ENCODE measurements at places on chromosomes 4 and X.

DNA sequence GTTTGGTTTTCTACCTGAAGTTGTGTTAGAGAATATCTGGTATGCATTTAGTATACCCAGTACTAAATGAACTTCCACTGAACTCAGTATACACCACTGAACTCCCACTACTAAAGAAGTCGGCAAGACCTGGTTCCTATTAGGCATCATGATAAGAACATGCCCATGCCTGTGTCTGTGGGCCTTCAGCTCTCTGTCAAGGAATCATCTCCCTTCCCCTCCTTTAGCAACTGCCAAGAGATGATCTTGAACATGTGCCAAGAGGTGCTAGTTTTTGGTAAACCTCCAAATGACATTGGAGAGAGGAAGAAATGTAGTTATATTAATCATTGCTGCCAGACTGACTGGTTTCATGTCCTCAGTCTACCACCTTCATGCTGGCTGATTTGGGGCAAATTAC, 113.2 kb downstream of the ATP10D start:
- DNase-seq, result no peak

- no peak for DNase-seq
Measured at GRCh38 chr4:55127521-55127920, 2.1 kb upstream of the KDR start.

GRCh38 chr4:17665852-17666251, 51.4 kb downstream of the MED28 start:
- no peak for DNase-seq

DNA sequence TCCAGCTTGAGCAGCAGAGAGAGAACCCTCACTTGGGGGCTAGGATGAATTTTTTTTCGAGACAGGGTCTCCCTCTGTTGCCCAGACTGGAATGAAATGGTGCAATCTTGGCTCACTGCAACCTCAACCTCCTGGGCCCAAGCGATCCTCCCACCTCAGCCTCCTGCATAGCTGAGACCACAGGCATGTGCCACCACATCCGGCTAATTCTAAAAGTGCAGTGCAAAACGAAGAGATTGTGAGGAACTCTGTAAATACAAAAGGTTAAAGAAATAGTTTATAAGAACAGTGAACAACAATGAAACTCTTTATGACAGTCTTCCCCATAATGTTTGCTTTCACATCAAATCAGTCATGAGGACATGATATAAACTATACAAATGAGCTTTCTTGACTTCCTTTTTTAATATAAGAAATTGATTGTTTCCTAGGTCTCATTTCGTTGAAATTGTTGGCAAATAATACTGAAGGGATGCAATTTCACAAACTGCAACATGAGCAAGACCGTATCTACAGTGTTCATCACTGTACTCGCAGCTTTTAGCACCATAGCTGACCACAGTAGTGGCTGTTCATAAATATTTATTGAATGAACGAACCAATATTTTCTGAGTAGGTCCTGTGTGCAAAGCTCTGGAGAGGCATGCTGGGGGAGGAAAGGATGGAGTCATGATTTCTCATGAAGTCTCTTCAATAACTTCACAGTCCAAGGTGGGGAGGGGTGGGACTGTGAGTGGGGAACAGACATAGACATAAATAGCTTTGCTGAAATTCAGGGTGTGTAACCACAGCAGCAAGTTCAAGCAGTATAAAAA, 116.1 kb downstream of the SHROOM3 start:
- no peak for DNase-seq

- peak; percentile 93 for DNase-seq
Measured at GRCh38 chr4:98260579-98261404, at the start of gene RAP1GDS1. TSS of gene RAP1GDS1 (plus strand) at chr4:98261384. CDS start at chr4:98261566, 182 bp downstream.

DNA sequence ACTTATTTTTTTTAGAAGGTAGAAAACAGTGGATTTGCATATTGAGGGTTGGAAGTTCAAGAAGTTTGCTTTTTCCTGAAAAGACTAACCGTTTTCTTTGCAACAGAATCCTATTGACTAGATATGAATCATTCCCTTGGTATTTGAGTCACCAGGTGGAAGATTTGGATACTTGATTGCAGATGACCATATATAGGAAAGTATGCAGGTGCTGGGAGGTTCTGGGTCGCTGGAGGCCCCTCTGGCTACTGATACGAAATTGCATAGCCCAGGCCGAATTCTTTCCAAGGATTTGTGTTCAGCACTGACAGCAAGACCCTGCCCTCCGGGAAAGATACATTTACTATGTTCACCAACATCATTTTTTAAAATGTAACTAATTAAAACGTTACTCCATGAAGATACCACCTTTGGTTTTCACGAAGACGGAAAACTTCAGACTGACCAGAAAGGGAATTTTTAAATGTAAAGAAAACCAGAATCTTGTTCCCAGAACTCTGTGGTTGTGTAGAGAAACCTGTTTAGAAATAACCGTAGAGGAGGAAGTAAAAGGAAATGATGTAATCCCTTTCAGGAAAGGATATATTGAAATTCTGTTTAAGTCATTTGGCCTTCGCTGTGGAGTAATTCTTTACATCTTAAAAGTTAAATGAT, 946 bp downstream of the ANXA3 start:
- DNase-seq, result no peak

- DNase-seq, result no peak
Measured at GRCh38 chrX:120015145-120016067, 62.1 kb downstream of the RHOXF2B start.

DNA sequence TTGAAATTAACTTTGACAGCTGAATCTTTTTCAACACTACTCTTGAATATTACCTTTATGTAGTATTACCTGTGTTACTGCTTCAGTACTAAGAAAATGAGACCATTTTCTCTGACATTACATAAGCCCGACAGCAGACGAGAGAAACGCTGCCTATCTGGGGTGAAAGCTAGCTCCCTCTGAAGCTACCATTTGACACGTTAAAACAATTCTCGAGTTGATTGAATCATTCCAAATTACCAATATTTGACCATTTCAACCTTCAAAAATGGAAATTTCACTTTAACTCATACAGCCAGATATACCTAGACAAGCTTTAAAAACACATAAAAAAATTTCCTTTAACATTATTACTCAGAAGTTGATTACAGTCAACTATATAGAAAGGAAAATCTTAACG, 836 bp downstream of the GPM6A start:
- DNase-seq, result no peak

GRCh38 chrX:134764202-134764785, 106.0 kb upstream of the PLAC1 start:
- DNase-seq, result no peak

- DNase-seq, result no peak
Measured at GRCh38 chr4:118398226-118399090, 45.7 kb upstream of the PRSS12 start.

GRCh38 chr4:17911608-17912007, 100.8 kb downstream of the NCAPG start:
- no peak for DNase-seq

DNA sequence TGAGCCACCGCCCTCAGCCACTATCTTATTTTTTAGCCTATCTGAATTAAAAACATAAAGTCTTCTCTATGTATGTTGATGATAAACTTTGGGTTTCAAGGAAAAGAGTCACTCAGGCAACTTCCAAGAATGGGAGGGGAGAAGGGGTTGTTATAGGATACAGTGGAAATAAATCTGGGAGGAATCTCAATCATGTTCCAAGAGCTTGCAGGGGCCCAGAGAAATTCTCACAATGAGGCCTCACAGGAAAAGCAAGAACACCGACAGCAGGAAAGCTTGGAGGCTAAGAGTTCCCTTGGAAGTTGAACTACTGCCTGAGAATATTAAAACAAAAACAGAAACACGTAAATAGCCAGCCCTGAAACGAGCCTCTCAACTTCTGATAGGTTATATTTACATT, 384.6 kb upstream of the IGFBP7 start:
- no peak for DNase-seq

DNA sequence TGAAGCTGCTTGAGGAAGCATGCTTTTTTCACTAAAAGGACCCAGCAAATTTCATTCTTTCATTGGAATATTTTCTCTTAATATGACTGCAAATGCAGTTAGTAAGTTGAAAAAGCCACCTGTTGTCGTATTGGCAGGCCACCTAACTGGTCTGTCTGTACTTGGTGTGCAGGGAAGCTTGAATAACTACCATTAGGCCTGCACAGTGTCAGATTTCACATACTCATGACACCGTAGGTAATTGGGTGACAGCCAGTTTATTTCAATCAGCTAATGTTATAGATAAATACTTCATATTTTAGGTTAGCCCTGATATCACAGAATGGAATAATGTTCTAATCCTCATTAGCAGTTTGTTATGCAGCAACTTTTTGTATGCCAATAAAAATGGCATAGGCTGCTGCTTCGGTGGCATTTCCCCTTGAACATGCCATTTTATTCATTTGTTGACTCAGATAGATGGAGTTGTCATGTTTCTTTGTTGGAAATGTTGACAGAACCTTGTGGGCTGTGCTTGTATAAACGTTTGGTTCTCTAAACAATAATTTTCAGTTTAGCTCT, 173.7 kb downstream of the RPA4 start:
- no peak for DNase-seq

DNA sequence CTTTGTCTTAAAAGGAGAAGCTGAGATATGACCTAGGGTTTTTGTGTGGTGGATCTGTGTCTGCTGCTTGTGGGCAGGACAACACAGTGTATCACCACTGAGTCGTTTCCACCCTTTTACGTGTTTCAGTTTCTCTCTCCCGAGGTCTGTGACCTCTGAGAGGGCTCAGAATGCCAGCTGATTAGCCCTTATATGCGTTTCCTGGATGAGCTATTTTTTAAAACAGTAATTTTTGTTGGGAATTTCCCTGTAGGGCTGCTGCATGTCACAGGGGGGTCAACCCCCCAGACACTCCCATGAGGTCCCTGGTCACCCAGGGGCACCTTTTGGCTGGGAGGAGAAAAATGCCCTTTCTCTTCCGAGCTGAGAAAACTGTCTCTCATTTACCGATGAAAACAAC, 170.4 kb upstream of the CASK start:
- DNase-seq, result no peak

GRCh38 chrX:98203800-98204199, 1320.1 kb downstream of the RPA4 start:
- DNase-seq, result no peak

DNA sequence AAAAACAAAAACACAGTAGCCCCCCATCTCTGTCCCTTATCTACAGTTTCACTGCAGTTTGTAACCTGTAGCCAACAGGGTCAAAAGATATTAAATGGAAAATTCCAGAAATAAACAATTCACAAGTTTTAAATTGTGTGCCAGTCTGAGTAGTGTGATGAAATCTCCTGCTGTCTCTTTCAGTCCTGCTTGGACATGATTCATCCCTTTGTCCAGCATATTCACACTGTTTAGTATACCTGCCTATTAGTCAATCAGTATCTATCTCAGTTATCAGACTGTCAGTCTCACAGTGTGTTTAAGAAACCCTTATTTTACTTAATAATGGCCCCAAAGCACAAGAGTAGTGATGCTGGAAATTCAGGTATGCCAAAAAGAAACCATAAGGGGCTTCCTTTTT, 21.9 kb downstream of the CNOT6L start:
- DNase-seq, result no peak

DNA sequence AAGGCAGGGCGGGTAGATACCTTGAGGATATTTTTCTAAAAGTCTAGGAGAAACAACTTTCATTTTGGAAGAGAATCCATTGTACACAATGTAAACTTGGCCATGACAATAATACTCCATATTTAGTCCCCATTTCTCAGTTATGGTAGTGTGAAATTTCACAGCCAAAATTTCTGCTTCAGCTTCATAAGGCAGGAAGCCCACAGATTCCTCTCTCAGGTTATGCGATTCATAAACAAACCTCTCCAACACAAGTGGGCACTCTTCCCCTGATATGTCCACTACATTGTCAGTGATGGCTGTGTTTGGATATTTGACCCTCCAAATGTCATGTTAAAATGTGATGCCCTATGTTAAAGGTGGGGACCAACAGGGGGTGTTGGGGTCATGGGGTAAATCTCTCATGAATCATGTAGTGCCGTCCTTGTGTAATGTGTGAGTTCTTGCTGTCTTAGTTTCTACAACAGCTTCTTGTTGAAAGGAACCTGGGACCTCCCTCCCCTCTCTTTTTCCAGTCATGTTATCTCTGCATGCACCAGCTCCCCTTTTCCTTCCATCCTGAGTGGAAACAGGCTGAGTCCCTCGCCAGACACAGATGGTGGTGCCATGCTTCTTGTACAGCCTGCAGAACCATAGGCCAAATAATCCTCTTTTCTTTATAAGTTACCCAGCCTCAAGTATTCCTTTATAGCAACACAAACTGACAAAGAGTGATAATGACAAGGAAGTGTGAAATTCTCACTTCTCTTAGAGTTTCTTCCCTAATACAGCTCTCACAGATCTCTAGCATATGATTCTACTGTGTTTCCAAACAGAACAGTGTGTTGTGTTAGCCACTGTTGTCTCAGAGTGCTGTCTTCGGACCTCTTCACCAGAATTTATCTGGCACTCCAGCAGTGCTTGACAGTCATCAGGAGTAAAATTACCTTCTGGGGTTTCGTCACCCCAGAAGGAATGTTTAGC, 598.4 kb upstream of the GNPDA2 start:
- no peak for DNase-seq

DNA sequence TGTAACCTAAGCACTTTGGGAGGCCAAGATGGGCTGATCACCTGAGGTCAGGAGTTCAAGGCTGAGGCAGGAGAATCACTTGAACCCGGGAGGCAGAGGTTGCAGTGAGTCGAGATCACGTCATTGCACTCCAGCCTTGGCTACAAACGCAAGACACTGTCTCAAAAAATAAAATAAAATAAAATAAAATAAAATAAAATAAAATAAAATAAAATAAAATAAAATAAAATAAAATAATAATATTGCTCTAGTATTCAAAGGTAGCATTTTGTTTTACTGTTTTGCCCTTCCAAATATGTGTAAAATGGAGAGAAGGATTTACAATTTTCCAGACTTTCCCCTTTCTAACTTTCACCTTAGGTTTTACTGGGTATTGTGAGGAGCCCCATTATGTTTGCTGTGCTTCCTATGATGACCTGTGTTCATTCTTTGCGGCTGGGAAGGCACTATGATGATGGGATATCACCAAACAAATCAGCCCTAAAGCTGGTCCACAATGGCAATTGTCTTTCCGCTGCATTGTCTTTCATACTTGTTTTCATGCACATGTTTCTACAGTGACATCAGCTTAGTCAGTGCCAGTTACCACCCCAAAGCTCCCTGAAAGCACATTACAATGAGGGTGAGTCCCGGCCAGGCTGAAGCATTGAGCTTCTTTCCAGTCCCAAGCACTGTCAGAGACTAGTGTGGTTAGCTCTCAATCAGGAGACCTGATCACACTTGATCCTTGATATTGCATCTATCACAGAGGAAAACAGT, 50.8 kb downstream of the DTHD1 start:
- no peak for DNase-seq

DNA sequence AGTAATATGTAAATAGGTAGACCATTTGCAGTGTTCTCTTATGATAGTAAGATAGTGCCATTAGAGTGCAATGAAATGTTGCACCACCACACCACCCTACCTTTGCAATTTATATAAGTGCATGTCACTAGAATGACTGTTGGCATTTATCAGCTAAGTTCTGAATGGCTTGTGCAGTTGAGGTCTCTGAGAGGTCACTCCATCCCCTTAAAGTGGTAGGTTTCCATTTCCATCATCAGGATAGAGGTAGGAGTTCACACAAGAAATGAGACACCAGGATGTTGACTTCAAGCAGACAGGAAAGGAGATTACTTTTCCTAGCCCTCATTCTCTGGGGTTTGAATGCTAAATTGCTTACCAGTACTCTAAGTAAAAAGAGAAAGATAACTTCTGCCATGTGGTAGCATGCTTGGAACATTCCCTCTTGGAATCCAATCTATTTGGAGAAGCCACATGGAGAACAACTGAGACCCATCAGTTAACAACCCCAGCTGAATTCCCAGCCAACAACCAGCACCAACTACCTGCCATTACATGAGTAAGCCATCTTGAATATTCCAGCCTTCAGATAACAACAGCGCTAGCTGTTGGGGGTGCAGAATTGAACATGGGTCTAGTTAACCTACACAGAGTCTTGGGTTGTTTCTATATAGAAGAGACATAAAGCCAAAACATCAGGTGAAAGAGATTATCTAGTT, 6.7 kb upstream of the LRBA start:
- no peak for DNase-seq

Measured in AG04450 (cell line).